ENCODE measurements at places on chromosomes 1 and 21. TPM values are rescaled to one million over a fixed set of nuclear protein-coding genes. Genes with fewer than 3 reads are reported as not detected.

DNA sequence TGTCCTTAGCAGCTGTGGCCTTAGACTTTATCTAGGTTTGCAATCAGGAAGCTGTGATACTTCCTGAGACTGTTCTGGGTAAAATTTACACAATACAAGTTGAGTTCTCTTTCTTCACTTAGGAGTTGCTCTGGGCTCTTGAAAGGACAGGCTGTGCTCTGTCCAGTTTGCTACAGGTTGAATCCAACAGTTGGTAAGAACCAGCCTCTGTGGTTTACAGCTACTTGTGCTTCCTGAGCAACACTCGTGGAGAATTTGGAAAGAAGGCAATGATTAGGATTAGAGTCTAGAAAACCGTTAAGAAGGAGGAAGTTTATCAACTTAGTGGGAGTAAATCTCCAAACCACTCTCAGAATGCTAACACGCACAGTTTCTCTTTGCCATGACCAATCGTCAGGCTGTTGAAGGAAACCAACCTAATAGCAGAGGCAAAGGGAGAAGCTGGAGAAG is 26.8 kb downstream of the GFI1 start:
- no peak for DNase-seq

GRCh38 chr1:207919523-207920170 is 8.7 kb upstream of the CD34 start:
- no peak for DNase-seq

DNA sequence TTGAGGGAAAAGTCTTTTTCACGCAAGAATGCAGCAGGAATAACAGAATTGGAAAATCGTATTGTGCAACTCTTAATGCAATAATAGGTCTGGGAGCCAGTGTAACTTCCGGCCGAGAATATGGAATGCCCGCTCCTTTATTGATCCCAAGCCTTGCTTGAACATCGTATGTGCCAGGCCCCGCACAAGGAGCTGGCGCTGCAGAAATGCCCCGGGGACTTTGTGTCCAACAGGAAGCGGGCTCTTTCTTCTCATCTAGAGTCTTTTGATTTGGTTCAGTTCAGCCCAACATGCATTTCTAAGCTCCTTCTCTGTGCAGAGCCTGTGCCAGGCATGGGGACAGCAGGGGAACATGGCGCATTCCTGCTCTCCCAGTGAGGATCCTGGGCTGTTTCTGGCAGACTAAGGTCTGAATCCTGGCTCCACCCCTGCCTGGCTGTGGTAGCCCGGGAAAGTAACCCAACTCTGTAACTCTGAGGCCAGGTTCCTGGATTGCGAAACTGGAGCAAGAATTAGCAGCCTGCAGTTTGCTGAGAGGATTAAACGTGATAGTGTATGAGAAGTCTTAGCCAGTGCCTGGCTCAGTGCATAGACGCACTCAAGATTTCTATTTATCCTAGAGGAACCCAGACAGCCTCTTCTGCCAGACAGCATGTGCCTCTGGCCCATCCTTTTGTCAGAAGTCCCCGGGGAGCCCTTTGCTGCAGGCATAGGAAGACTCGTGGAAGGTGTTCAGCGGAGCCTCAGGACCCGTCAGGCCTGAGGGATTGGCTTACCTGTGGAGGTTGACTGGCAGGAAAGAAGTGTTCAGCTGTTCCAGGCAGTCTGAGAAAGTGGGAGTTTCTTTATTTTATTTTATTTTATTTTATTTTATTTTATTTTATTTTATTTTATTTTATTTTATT is 987 bp upstream of the CDCP2 start:
- no peak for DNase-seq

DNA sequence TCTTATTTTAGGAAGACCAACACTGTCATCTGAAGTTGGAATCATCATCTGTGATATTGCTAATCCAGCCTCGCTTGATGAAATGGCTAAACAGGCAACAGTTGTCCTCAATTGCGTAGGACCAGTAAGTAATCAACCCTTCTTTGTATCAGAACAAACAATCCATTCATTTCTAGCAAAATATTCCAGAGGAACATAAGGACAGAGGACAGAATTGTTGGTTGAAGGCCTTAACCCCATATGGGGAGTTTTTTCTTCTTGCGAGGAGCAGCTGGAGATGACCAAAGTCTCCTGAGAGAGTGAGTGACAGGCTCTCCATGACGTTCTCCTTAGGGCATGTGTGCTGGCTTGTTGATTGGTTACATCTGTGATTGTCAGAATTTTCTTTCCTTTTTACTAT is 2.7 kb downstream of the SCCPDH start:
- peak; percentile 27 for DNase-seq

DNA sequence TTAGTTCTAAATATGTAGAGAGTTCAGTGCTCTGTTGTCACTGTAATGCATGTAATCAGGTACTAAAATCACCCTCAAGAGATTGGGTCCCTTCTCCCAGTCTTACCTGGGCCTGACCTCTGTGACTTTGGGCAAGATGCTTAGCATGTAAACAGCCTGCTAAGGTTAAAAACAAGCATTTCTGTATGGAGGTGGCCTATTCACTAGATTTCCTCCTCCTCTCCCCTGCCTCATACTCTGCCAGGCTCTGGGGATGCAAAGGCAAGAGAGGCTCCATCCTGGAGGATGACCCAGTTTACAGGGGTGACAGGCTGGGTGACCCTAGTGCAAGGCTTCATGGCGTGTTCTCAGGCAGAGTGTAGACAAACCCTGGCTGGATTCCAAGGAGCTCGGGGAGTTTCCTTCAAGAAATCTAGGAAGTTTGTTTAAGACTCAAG is 28.8 kb downstream of the VANGL2 start:
- no peak for DNase-seq

DNA sequence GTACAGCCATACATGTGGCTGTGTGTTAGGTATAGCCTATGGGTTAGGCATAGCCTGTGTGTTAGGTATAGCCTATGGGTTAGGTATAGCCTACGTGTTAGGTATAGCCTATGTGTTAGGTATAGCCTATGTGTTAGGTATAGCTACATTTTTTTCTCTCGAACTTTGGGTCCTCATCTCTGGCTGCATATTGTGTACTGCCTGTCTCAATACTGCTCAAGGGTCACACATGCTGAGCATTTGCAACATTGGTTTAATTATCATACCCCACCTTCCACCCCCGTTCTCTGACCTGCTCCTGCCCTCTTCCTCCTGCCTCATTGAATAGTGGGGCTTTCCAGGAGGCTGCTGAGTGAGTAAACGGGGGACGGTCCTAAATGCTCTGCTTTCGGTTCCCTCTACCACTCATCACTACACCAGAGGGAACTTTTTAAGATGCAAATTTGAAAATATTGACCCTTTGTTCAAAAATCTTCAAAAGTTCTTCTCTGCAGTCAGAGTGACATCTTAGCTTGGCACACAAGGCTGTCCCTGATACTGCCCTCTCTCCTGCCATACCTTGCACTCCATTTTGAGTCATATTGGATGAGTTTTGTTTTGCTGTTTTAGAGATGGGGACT is 17.8 kb downstream of the OR2B11 start:
- DNase-seq: no peak

GRCh38 chr1:4083231-4084047 is 183.4 kb upstream of the C1orf174 start:
- DNase-seq: no peak

GRCh38 chr1:100924991-100925390 is 29.1 kb downstream of the SLC30A7 start:
- no peak for DNase-seq

DNA sequence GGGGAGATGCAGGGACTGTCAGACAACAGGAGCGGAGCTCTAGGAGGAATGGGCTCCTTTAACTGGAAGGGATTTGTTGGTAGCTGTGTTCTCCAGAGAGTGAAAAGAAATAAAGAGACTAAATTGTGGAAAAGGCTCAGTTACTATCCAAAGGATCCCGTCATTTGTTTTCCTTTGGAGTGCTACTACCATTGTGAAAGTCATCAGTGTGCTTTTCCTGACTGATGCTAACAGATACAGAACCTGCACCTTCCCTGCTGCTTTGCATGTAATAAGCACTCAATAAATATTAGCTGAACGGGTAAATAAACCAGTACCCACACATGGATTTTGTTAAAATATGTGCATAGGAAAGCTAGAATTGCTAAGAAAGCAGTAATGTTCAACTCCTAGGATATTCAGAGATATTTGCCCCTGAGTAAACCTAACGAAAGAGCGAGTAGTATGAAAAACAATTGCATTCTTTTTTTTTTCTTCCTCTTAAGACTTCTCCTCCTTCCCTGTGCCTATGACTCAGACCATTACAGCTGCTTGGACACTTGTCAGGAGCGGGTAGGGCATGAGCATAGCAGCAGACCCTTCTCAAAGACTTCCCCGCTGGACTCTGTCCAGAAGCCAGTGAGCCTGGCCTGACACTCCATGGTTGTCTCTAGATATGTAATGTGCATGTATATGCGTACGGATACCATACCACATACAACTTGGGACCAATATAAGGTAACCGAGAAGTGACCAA is 41.7 kb downstream of the PTGFRN start:
- no peak for DNase-seq

Gene LRRC7
- total RNA-seq: 159 TPM

Data from frontal cortex (tissue), 4 donors.